Activated CD4-positive, alpha-beta T cell treated with anti-CD3 and anti-CD28 coated beads for 24 hours (primary cell): ENCODE measurements at places on chromosomes 3 and 15.

GRCh38 chr3:134190250-134190649, 60.4 kb downstream of the RYK start:
- DNase-seq: no peak

DNA sequence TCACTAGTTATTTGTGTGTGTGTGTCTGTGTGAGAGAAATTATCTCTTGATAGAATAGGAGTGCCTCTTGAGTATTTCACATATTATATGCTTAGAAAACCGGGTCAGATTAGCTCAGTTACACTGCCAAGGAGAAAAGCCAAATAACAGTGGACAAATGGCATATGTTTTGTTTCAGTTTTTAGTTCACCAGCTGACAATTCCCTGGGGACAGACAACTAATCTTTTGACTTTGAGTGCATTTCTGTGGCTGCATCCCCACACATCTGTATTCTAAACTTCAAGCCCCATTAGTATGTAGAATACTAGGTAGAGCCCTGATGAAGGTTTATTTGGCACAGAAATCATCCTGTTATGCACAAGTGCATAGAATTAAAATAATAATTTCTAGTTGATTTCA, 227.7 kb upstream of the CNTN3 start:
- no peak for DNase-seq

DNA sequence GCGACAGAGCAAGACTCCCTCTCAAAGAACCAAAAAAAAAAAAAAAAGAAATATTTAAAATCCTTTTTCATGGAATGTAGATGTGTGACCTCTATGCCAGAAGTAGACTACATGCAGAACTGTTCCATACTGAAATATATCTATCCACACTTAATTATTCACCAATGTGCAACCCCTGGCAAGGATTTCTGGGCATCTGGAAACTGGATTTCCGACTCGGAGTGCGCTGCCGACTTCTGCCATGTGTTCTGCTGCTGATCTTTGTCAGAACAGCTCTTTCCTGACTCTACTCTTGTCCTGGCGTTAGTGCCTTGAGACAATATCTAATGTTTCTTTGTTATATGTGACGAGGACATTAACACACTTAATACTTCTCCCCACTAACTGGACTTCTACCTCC, 11.7 kb downstream of the LIPH start:
- DNase-seq: no peak

DNA sequence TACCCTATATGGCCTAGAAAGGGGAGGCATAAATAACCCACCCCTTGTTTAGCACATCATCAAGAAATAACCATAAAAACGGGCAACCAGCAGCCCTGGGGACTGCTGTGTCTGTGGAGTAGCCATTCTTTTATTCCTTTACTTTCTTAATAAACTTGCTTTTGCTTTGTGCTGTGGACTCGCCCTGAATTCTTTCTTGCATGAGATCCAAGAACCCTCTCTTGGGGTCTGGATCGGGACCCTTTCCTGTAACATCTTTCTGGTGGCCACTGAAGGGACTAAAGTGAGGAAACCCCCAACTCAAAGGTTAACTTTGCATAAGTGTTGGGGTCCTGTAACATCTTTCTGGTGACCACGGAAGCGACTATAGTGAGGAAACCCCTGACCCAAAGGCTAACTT, 15.7 kb upstream of the HHATL start:
- DNase-seq: no peak

DNA sequence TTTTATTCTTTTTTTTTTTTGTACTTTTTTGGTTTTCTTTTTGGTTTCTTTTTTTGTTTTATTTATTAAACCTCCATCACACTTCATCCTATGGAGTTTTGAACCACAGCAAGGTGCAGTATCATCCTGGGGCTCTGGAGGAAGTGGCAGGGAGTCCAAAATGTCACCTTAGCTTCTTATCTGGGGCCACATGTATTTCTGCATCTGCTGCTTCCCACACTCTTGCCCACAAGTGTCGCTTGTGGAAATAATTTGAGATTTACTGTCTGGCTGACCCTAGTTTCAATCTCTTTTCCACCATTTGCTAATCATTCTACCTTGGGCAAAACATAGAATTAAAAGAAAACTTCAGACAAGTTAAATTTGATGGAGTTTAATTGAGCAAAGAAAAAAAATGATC, 6.4 kb downstream of the OPA1 start:
- no peak for DNase-seq

- no peak for DNase-seq
Measured at GRCh38 chr15:29045717-29046116, 159.9 kb downstream of the APBA2 start.

DNA sequence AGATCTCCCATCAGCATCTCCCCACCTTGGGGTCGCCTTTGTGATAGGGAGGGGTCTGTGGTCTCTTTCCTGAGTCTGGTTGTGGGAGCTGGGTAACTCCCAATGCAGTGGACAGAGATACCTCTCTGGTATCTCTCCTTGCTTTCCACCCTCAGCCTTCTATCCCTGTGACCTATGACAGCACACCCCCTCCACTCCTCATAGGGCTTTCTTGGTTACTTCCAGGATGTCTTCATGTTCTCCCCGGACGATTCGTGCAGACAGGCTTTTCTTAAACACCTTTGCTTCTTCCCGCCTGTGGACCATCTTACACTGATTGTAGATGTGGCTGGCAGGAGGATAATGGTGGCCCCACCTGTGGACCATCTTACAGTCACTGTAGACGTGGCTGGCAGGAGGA, 14.2 kb upstream of the NRROS start:
- no peak for DNase-seq

- DNase-seq: no peak
Measured at GRCh38 chr3:157418104-157418503, 18.5 kb upstream of the PTX3 start.

- DNase-seq: no peak
Measured at GRCh38 chr3:189622629-189623028, 8.6 kb upstream of the TP63 start.
